CD8-positive, alpha-beta T cell (primary cell): ENCODE measurements at places on chromosomes 6 and 20.

DNA sequence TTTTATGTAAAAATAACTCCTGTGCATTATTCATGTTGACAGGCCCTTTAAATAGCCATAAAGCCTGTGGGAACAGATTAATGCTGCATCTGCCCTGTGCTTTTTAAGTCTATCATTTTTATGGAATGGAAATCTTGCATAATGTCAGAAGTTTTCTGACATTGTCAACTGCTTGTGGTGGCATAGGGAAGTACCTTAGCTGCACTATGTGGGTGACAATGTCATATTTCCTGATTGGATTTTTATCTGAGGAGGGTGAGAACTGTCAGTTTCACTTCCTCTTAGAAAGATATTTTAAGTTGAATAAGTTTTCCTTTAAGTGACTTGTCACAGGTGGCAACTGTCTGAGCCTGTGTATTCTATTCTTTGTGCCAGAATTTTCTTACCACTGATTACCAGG is 267.9 kb downstream of the PLCB1 start:
- no peak for DNase-seq

- no peak for DNase-seq
These were observed 84.0 kb downstream of the RCAN2 start for GRCh38 chr6:46407246-46407645.

- DNase-seq, result no peak
These were observed 28.0 kb downstream of the NOL7 start for GRCh38 chr6:13643125-13643524.

DNA sequence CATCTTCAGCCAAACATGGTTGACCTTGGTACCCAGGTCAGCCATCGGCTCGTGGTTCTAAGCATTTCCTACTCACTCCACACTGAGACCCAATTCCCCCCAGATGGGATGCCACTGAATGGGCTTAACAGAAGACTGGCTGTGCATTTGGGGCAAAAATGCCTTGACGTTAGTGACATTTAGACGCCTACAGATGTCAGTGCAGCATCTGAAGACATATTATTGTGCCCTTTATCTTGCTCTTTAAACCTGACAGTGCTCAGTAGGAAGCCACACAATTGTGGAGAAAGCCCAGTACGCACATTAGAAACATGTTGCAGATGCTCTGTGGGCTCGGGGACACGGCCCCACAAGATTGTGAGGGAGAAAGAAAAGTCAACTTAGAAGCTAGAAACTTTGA is 414.7 kb downstream of the PTPRT start:
- DNase-seq, result no peak

DNA sequence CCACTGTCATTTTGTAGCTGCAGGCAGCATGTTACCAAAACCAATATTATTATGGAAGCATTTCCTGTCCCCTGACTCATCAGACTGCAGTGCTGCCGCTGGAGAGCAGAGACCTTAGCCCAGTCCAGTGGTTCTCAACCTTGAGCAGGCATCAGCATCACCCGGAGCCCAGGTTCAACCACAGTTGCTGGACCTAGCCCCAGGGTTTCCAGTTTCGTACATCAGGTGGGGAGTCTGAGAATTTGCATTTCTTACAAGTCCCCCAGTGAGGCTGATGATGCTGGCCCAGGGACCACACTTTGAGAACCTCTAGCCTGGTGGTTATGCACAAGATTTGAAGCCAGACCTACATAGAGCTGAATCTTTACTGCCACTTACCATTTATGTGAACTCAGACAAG is 47.3 kb downstream of the LY86 start:
- DNase-seq, result no peak

DNA sequence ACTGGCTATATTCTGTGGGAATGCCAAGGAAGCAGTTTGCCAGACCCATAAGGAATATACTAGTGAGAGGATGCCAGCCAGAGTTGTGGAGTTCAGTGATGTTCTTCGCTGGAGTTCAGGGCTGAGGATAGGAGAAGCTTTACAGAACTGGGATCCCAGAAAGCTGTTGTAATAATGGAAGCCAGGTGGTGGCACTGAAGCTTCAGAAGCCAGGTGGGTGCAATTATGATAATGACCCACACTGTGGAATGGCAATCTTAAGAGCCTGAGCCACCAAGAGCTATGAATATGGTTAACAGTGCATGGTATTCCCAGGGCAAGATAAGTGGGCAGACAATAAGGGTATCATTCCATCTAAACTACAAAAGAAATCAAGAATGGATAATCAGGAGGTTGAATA is 25.1 kb upstream of the ENPP1 start:
- DNase-seq, result no peak

GRCh38 chr6:604579-604978 is 52.3 kb downstream of the HUS1B start:
- no peak for DNase-seq

DNA sequence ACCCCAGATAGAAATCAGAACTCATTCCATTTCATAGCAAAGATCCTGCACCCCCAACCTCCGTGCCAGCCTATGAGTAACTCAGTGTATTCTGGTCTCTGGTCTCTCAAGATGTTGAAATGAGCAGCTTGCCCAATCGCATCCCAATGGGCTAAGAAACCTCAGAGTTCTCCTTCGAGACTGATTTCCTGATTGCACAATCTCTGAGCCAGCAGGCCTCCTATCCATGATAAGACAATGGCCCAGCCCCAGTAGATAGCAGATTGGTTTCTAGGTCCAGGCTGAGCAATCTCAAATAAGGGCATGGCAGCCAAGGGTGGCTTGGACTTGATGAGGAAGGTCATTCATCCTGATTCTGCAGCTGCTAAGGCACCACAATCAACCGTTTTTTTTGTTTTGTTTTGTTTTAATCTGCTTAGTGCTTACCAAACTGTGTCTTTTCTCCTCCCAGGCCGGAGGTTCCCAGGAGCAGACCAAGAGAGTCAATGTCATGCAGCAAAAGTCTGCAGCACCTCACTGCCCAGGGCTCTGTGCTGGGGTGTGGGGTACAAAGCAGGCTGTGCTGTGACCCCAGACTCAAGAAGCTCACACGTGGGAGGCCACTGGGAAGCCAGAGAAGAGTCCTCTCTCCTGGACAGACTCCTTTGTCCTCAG is 125.1 kb upstream of the NXT1 start:
- DNase-seq, result no peak

- DNase-seq, result peak; percentile 55
These were observed 454 bp downstream of the L3MBTL3 start for GRCh38 chr6:130018744-130019325.

- no peak for DNase-seq
These were observed 8.1 kb downstream of the BPIFA2 start for GRCh38 chr20:33176101-33176500.

DNA sequence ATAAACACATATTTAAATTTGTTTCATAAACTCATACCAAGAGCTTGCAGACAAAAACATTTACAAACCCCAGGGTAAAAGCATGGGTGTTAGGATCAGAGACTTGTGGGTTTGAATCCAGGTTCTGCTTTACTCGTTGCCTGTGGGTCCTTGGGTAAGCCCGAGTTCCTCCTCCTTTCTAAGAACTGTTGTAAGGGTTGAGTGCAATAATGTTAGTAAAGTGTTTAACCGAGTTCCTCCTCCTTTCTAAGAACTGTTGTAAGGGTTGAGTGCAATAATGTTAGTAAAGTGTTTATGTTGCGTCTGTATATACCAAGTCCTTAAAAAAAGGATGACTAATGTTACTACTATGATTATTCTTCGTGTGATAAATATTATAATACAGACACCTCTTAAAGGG is 18.7 kb downstream of the CCDC170 start:
- DNase-seq, result no peak
